ENCODE measurements at places on chromosomes 2 and 18. TPM values are rescaled to one million over a fixed set of nuclear protein-coding genes. Genes with fewer than 3 reads are reported as not detected.

- DNase-seq: no peak
These were observed 6.3 kb upstream of the EN1 start for GRCh38 chr2:118853651-118854291.

The ANKRD39 gene
- 13.2 TPM for total RNA-seq

The COL4A3 gene
- total RNA-seq: 5.5 TPM

The FOXD4L1 gene
- 0.25 TPM for total RNA-seq

The UBR3 gene
- total RNA-seq: 25.5 TPM

- no peak for DNase-seq
These were observed 878.3 kb downstream of the TDRD15 start for GRCh38 chr2:22002066-22002465.

DNA sequence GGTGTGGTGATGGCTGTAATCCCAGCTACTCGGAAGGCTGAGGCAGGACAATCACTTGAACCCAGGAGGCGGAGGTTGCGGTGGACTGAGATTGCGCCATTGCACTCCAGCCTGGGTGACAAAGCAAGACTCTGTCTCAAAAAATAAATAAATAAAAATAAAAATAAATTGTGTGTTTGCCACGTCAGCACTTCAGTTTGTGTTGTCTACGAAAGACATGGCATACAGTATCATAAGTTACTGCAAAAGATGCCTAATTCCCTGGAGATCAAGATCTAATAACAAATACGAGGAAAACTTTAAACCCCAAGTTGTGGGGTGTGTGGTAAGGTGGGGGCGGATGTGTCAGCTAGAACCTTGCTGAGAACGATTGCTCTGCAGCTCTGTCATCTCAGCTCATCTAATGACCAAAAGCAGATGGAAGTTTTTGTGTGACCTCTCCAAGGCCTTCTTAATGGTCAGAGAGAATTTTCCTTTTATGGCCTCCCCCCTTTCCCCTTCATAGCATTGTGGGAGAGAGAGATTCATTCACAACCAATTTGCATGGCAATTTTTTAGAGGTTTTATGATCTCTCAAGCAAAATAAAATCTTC is 11.3 kb downstream of the NPAS2 start:
- DNase-seq: no peak

The ZNF385B gene
- 2.3 TPM for total RNA-seq

The SGPP2 gene
- not detected for total RNA-seq

Measured in NCI-H460 (cell line).